ENCODE measurements at places on chromosomes 6 and 20.
A peak's percentile ranks its signal among the peaks of the same experiment; 100 is the strongest.

GRCh38 chr6:106194949-106195921, 109.1 kb downstream of the PRDM1 start:
- peak; percentile 8 for DNase-seq

DNA sequence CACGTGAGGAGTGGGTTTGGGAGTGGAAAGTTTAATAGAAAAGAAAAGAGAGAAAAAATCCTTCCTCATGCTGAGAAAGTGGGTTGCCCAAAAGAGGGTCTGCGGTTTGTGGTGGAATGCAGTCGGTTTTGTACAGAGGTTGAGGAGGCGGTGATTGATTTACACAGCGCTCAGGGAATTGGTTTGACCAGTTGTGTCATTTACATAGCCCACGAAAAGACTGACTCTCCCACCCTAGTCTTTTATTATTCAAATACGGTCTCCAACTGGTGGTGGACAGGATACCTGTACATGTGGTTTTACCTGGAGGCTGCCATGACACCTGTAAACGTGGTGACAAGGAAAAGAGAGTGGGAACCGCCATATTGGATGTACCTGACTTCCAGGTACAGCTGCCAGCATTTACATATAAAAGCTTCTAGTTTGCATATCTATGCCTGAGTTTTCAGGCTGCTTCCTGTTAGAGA, 42.1 kb downstream of the HLA-DPB1 start:
- no peak for DNase-seq

DNA sequence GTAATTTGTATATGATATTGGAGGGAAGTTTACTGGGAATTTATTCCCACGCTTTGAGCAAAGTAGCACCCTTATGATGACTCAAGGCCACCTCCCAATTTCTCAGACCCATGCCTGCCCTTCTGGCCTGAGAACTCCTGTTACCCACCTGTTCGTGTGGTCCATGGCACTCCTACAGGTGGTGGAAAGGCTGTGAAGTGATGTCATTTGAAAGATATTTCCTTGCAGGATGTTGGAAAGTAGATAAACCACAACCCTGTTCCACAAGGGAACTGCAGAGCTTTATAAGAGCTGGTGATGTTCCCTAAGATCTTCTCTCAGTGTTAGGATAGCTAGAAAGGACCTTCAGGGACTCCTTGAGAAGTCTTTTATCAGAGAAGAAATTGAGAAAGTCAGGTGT, 70.5 kb downstream of the ADGRG6 start:
- peak; percentile 89 for DNase-seq

- no peak for DNase-seq
These were observed 58.3 kb upstream of the TMEM181 start for GRCh38 chr6:158501360-158502262.

DNA sequence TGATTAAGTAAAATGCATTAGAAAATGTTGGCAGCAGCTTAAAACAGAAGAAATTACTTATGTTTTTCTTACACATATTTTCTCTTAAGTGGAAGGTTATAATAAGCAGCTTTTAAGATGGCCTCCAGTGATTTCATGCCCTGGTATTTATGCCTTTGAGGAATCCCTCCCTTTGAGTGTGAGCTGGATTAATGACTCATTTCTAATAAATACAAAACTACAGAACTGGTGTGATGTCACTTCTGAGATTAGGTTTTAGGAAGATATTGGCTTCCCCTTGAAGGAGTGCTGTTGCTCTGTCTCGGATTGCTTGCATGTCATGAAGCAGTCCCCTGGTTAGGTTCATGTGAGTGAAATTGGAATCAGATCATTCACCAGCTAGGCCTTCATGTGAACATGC, 143.2 kb upstream of the EPHA7 start:
- peak; percentile 16 for DNase-seq

DNA sequence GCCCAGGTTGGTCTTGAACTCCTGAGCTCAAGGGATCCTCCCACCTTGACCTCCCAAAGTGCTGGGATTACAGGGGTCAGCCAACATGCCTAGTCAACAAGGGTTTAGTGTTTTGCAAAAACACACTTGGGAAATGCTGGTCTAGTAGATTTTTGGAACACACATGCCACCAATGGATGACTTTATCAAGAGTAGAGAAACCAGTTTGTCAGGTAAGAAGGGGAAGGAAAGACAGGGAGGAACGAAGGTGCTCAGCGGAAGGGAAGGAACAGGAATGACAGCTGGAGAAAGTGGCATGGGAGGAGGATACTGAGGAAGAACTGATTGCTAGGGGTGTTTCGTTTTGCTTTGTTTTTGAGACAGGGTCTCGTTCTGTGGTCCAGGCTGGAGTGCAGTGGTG, 15.6 kb upstream of the SEC63 start:
- DNase-seq, result no peak

- no peak for DNase-seq
These were observed 916 bp downstream of the SOX18 start for GRCh38 chr20:64048402-64049044.

- no peak for DNase-seq
These were observed 47.5 kb upstream of the CD93 start for GRCh38 chr20:23133560-23133998.

- no peak for DNase-seq
These were observed 35.5 kb upstream of the BMP2 start for GRCh38 chr20:6732001-6732447.

DNA sequence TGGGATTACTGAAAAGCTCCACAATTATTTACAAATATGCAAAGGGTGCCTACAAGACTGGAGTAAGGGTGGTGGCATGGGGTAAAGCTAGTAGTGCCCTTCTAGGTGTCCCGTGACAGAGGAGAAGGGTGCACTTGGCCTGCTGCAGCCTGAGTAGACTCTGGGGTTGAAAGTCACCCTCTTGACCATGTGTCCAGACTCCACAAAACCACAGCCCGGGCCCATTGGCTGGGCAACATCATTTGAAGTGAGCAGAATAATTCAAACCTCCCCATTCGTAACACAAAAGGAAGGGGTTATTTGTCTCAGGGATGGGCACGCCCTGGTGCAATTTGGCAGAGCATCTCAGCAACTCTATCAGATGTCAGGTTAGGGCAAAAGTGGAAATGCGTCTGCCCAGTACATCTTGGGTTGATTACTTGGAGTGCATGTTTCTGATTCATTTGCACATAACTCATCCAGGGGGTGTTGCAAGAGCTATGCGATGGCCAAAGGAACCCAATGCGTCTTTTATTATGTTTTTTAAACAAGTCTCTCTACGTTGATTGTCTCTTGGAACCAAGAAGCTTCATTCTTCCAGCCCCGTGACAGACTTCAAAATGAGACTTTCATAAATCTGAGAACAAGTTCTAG, 56.7 kb downstream of the ISM1 start:
- DNase-seq, result no peak

DNA sequence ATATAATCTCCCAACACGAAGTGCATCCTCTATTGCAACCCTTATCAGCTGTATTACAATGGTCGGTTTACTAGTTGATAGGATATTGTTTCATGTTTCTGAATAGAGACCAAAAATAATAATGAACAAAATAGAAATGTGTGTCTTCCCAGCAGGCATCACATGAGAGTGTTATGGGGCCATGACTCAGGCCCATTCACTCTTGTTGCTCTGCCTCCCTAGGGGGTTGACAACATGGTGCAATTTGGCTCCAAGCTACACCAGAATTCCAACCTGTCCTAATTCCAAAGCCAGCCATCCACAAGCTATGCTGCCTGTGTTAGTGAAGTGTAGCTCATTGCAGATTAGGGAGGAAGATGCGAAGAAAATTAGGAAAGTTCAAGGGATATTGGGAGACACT, 13.1 kb upstream of the SAYSD1 start:
- DNase-seq, result no peak

DNA sequence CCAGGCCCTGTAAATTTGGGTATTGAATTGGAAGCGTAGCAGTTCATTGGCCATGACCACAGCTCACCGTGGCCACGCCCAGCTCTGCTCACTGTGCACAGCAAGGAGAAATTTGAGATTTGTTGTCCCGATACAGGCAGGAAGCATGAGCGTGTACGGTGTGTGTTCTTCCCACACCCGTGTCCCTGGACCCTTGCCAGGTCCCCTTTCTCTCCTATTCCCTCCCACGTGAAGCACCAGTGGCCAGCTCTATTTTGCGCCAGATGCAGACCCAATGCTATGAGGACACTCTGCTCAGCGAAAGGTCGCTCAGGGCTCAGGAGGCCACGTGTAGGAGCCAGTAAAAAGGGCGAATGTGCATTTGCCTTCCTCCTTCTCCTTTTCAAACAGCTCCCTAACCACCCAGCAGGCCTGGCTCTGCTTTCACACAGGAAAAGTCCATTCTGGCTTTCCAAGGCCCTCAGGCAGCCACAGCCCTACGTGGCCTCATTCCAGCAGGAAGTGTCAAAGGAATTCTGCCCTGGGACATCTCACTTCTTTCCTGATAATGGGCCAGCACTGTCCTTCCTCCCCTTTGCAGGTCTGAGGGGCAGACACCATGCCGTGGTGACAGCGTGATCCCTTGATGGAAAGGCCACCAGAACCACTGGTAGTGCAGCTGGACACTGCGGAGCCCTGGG, 499.2 kb upstream of the CDH4 start:
- DNase-seq, result no peak

GRCh38 chr20:58432186-58432954, 43.3 kb downstream of the VAPB start:
- DNase-seq, result no peak

DNA sequence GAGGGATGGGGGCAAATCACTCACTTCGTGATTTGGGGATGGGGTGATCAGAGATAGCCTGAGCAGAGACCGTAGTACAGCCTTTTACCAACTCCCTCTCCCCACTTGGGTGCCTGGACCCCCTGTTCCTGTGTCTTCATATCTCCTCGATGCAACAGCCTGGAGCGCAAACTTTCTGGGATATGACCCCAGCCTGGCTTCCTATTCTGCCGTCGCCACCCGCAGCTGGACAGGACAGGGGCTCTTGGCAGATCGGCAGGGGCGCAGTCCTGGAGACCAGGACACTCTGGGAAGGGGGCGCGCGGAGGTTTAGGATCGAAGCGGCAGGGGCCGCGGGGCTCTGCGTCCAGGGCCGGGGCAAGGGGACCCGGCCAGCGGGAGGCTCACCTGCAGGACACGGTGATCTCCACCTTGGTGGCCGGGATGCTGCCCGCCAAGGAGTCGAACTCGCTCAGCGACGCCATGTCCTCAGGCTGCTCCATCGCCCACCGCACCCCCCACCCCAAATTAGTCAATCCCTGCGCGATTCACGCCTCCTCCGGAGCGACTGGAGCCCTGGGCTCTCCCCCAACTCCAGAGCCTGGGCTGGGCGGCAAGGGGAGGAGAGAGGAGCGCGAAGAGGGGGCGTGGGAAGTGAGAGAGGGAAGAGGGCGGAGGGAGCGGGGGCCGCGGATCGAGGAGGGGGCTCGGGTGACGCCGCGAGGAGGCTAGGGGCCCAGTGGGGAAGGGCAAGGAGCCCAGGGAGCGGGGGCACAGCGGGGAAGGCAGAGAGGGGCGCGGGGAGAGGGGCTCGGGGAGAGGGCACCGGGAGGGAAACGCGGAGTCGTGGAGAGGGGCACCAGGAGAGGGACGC, at the start of gene CPNE5:
Gene CPNE5, minus strand, starts transcription at position 549 of the 853 bp plus-strand sequence. Its CDS starts 67 bp downstream, at position 482.
- no peak for DNase-seq

DNA sequence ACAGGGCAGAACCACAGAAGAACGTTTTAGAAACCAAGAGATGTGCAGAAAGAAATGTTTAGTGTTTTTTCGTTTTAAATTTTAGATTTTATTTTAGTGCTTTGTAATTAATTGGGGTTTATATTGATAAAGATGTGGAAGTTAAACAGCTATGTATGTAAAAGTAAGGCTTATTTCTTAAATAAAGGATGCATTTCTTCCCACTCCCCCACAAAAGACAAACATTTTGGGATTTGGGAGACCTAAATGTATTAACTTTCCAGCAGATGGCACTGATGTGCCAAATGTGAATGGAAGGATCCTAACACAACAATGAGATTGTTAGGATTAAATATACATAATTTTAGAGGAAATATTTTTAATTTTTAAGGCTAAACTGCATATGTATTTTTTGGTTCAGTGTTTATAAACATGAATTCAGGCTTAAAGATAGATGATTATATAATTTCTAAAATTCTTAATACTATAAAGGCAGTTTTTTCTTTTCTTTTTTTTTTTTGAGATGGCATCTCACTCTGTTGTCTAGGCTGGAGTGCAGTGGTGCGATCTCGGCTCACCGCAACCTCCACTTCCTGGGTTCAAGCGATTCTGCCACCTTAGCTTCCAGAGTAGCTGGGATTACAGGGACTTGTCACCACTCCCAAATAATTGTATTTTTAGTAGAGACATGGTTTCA, 12.0 kb downstream of the PFDN4 start:
- DNase-seq, result peak; percentile 31

DNA sequence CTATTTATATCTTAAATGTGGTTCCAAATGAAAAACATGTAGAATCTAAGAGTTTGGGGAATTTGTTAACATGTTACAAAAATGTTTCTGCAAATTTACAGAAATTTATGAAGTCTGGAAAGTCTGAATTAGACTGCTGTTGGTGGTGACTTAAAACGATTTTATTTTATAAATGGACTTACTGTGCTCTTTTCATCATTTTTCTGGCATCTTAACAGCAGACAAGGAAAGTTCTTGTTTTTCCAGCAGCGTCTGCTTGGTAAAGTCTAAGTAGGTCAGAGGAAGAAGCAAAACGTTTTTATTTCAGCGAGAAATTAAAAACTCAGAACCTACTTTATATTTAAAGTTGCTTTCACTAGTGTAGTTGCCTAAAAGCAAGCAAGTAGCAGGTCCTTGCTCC, 48.6 kb upstream of the COL9A1 start:
- DNase-seq, result no peak

- DNase-seq, result no peak
These were observed 101.5 kb upstream of the MARCKS start for GRCh38 chr6:113755449-113756289.

DNA sequence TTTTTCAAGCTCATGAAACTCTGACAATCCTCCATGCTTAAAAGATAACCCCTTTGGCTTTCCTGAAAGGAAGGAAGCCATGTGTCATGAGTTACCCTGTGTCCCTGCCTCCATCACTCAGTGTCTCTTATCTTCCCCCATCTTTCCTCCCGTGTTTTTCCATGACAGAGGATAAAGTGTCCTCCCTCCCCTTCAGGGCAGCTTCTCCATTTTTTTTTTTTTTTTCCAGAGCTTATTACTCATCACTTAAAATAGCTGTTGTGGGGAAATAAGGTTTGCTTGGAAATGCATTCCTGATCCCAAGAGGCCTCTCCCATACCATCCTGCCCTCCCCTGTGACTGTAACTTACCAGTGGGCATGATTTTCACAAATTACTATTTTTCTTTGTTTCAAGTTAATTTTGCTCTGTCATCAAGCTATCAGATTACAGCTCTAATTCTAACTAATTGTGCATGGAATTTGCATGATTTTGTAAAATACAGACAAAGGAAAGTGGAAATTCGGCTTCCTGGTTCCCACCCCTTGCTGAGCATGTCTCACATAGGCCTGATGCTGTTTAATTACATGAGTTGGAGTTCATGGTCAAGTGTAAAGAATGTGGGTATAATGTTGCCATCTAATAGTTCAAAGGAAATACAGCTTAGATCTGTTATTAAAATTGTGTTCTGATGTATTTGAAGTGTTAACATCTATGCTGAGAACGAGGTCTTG, 614.5 kb upstream of the FLRT3 start:
- DNase-seq, result peak; percentile 83

All from A172 (cell line).